ENCODE measurements at places on chromosomes 1 and 21.

DNA sequence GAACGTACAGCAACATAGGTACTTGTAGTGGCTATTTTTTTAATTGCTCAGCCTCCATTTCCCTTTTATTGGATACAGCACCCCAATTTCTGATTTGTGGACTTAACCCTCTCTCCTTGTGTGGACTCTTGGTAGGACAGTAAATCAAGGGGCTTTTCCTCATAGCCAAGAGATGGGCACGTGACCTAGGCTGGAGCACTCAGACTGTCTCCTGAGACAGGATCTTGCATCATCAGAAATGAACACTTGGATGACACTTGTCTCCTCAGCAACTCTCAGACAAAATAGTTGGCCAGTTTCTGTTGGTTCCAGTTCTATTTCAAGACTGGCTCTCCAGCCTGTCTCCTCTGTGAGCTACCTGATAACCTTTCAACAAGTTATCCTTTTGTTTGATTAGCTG lies 112.9 kb upstream of the ZNF678 start:
- no peak for DNase-seq

DNA sequence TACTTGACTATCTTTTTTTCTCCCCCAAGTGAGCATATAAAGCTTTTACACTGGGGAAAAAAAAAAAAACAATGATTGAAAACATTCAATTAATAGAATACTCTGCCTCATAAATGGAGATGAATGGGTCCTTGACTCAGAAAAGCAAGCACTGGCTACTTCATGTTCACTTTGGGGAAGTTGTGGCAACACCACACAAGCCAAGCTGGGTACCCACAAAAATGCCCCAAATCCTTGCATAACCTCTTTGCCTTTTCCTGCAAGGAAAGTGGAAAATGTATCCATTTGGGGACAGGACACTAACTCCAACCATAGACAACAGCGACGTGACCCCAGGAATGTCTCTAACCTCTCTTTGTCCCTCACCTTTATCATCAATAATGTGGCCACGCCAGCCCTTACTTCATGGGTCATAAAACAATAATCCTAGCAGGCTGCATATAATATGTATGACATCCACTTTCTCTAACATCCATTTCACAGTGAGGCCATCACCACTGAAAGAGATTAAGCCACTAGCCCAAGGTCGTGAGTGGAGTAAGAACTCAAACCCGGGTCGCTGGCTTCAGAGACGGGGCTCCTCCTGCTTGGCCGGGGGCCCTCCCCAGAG lies 2.3 kb downstream of the ECE1 start:
- DNase-seq, result no peak

GRCh38 chr1:183278739-183279591 lies 92.9 kb downstream of the LAMC2 start:
- peak; percentile 91 for DNase-seq

GRCh38 chr1:11531314-11531870 lies 52.4 kb downstream of the DISP3 start:
- DNase-seq, result no peak

DNA sequence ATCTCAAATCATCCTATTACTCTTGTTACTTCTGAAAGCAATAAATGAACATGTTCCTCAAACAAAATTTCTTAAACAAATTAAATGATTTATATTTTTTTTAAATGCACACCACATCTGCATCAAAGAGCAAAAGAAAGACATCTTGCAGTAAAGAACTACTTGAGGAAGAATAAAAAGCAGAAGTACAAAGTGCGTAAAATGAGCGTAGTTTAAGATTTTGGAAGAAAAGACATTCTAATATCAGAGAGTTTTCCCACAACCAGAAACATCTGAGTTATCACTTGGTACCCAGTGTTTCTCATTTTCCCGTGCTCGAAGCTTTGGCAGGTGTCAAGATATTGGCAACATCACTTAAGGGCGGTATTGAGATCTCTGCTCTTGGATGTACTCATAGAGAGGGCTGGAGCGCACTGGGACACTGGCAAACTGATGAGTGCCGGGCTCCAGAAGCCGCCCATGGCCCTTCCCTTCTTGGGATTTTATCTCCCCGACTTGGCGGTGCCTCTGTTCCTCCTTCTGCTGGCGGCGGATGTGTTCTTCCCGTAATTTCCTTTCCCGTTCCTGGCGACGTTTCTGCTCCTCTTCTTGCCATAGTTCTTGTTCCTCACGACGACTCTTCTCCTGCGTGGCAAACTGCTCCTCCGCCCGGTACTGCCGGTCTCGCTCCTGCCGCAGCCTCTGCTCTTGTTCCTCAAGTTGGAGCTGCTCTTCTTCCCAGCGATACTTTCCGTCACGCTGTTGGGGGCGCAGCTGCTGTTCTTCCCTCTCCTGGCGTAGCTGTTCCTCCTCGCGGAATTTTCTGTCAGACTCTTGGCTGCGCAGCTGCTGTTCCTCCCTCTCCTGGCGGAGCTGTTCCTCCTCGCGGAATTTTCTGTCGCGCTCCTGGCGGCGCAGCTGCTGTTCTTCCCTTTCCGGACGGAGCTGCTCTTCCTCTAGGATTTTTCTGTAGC lies 7.9 kb downstream of the TCHH start:
- DNase-seq, result no peak

GRCh38 chr1:168726281-168726680 lies 2.7 kb downstream of the DPT start:
- DNase-seq, result no peak

DNA sequence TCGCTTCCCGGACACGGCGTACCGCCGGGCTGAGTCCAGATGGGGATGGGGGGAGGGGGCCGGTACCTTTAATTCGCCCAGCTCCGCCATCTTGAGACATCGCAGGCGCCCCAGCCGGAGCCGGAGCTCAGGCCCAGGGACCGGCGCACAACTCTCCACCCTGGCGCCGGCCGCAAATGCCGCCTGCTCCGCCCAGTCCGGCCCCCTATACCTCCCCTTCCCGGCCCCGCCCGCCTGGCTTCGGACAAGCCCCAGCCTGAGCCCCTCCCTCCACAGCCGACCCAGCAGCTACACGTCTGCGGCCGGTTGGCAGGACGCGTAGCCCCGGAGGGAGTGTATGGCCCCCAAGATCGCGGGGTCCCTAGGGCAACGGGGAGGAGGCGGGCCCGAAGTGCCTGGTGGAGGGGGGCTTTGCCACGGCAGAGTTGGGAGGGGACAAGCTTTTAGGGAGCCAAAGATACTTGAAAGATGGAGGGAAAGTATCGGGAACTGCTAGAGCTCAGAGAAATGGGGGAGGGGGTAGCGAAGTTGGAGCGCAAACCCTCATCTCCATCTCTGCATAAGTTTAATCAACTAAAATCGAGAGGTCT lies at the start of gene PIAS3:
PIAS3 (minus strand) TSS at position 181 of the 590 bp plus-strand sequence; CDS start at position 90, 91 bp downstream.
- peak; percentile 95 for DNase-seq

DNA sequence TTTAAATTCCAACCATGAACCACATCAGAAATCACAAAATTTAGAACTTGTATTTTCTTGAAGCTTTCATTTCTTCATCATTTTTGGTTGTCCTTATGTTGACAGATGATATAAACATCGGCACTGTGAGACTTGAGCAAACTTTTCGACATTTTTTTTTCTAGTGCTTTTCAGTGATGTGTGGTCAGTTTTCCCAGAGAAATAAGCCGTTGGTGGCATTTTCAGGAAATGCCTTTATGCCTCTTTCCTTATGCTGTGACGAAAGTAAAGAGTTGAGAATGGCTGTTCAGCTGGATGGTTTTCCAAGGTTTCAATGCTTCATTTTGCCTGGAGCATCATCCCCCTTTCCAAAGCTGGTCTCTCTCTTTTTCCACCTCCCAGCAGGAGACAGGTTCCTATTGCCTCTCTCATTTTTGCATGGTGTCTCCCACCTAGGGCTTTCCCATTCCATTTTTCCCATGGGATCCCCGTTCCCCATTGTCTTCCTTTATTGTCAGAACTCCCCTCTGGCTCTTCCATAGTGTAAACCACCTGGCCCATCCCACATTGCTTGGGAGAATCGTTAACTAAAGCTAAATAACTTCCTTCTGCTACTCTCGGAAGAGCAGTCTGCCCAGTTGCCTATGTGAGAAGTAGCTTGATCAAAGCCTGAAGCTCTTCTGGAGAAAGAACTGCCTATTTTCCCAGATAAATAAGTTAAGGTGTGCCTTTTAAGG lies 61.4 kb upstream of the DYNLT5 start:
- DNase-seq, result peak; percentile 22

- no peak for DNase-seq
Measured at GRCh38 chr21:31941694-31942093, 68.9 kb downstream of the HUNK start.

DNA sequence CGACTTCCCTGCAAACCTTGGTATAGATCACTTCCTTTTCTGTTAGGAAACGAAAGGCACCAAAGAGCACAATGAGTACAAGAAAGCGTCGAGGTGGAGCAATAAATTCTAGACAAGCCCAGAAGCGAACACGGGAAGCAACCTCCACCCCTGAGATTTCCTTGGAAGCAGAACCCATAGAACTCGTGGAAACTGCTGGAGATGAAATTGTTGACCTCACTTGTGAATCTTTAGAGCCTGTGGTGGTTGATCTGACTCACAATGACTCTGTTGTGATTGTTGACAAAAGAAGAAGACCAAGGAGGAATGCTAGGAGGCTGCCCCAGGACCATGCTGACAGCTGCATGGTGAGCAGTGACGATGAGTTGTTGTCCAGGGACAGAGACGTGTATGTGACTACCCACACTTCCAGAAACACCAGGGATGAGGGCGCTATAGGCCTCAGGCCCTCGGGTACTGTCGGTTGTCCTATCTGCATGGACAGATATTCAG lies 18.5 kb downstream of the FAM89A start:
- DNase-seq, result no peak

DNA sequence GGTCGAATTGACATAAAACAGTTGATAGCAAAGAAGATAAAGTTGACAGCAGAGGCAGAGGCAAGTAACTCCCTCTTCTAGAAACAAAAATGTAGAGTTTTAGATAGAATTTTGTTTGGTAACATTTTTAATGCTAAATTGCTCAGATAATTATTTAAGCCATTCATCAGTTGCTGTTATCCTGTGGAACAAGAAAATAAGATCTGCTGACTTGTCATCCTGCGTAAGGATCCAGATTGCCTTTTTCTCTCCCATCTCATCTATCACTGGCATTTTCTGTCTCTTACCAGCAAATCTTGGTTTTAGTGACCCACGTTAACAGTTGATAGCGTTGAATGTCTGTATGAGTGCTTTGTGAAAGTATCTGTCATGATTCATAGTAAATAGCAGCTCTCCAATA lies 29.8 kb downstream of the SOAT1 start:
- no peak for DNase-seq

DNA sequence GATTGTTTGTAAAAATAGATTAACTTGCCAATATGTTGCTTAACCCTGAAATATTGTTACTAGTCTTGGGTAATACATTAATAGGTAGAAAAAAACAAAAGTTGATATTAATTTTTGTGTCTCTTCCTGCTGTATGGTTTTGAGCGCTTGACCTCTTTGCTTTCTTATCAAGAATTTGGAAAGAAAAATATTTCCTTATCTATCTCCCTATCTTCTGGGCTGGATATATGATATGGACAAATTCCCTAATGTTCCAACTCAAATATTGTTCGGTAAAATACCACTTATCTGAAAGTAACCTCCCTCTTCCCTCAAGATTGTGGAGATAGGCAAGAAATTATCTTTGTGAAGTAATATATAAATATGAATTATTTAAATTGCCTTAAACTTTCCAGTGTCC lies 57.3 kb downstream of the ADGRL4 start:
- no peak for DNase-seq

DNA sequence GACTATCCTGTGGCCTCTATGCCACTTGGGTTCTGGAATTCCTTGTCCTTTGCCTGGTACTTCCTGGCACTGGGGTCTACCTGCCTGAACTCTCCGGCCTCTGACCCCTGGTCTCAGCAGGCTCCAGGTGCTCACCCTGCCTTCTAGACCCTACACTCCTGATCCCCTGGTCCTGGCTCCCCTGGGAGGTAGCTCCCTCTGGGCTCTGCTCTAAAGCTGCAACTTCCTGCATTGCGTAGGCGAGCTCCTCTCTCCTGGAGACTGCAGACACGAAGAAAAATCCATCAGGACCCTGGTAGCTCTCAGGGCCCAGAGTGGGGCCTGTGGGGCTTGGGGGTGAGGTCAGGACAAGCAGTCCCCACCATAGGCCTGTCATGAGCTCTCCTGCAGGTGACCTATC lies 7.8 kb upstream of the PLEKHG5 start:
- no peak for DNase-seq

DNA sequence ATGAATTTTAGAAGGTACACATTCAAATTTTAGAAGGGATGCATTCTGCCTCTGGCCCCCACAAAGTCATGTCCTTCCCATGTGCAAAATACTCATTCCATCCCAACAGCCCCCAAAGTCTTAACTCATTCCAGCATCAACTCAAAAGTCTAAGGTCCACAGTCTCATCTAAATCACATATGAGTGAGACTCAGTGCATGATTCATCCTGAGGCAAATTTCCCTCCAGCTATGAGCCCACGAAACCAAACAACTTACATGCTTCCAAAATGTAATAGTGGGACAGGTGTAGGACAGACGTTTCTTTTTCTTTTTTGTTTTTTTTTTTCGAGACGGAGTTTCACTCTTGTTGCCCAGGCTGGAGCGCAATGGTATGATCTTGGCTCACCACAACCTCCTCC lies 12.5 kb upstream of the WNT2B start:
- no peak for DNase-seq

- no peak for DNase-seq
Measured at GRCh38 chr1:99004861-99005442, at the start of gene PLPPR5. PLPPR5 (minus strand) TSS chr1:99004861; CDS start chr1:99004671, 190 bp downstream.

DNA sequence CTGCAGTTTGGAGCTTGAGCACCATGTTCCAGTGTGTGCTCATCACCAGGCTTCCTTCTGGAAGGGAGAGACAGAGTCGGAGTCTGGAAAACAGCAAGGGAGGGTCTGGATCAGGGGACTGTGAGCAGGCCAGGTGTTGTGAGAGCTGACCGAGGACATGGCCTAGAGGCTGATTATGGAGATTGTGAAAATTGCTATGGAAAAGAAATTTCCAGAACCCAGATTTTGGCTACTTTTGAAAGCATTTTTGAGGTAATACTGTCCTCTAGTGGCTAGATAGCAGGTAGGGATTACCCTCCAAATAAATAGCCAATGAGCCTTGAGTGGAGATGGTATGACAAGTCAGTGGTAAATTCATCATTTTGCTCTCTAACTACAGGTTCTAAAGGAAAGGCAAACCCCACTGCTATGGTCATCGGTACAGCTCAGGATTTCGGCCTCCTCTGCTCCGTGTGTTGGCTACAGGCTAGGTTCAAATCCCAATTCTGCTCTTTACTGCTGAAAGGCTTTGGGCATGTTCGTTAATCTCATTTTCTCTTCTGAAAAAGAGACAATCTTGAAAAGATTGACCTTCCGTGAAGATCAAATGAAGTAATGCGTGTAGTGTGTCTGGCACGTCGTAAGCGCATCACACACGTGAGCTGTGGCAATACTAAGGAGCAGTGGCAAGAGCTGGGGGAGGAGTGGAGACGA lies 1.0 kb upstream of the HAO2 start:
- DNase-seq, result peak; percentile 56

GRCh38 chr1:172906778-172907592 lies 143.8 kb downstream of the TNFSF18 start:
- peak; percentile 90 for DNase-seq

- no peak for DNase-seq
Measured at GRCh38 chr1:221823561-221823960, 81.7 kb upstream of the DUSP10 start.

DNA sequence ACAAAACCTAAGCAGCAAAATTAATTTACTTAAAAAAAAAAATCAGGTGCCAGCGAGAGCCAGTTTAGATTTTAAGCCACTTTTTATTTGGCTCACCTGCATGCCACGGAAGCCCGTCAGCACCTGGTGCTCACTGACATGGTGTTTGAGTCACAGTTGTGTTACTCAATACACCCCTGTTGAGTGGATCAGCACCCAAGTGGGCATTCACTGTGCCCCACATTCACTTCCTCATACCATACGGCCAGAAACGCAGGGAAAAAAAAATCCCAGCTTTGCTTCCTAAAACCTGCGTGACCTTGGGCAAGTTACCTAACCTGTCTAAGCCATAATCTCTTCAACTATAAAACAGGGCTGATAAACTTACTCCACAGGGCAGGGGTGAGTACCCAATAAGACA lies 42.8 kb upstream of the SIM2 start:
- DNase-seq, result no peak
